ENCODE measurements at places on chromosomes 7 and 10.
A peak's percentile ranks its signal among the peaks of the same experiment; 100 is the strongest.

- H3K4me1 ChIP-seq = peaks cover 49% of the 10 kb centered on the region
- peak overlapping the region; percentile 88 for H3K27ac ChIP-seq
- no peaks in the 10 kb centered on the region for H3K36me3 ChIP-seq
- DNase-seq = peak; percentile 88
Measured at GRCh38 chr10:132446661-132447445, 49.9 kb downstream of the PWWP2B start.

- H3K27ac ChIP-seq = no peak overlapping the region
- DNase-seq = no peak
- H3K4me3 ChIP-seq = no peak overlapping the region
- no peaks in the 10 kb centered on the region for H3K27me3 ChIP-seq
Measured at GRCh38 chr7:95725205-95725604, 47.1 kb upstream of the DYNC1I1 start.

DNA sequence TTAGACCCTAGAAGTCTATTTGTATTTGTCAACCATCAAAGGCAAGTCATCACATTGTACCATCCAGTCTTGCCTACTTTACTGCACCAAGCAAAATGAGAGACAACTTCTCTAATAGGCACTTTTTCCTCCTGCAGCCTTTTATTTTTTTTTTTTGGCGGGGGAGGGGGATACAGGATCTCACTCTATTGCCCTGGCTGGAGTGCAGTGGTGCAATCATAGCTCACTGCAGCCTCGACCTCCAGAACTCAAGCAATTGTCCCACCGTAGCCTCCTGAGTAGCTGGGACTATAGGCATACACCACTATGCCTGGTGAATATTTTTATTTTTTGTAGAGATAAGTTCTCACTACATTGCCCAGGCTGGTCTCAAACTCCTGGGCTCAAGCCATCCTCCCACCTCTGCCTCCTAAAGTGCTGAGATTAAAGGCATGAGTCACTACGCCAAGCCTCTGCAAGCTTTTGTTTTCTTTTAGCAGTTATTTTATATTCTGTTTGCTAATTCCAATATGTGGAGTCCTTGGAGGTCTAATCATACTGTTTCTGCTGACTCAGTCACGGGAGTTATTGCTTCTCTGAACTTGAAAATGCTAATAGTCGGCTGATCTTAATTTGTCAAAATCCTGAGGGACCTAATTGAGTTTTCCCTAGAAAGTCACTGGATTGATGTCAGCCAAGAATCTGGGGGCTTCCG lies 14.2 kb downstream of the KPNA7 start:
- no peak overlapping the region for H3K27ac ChIP-seq
- no peak overlapping the region for H3K4me3 ChIP-seq
- no peaks in the 10 kb centered on the region for H3K4me1 ChIP-seq
- no peaks in the 10 kb centered on the region for H3K27me3 ChIP-seq
- DNase-seq = no peak
- H3K36me3 ChIP-seq = no peaks in the 10 kb centered on the region

GRCh38 chr7:37493123-37493522 lies 44.5 kb upstream of the ELMO1 start:
- no peaks in the 10 kb centered on the region for H3K27me3 ChIP-seq
- no peaks in the 10 kb centered on the region for H3K4me1 ChIP-seq

DNA sequence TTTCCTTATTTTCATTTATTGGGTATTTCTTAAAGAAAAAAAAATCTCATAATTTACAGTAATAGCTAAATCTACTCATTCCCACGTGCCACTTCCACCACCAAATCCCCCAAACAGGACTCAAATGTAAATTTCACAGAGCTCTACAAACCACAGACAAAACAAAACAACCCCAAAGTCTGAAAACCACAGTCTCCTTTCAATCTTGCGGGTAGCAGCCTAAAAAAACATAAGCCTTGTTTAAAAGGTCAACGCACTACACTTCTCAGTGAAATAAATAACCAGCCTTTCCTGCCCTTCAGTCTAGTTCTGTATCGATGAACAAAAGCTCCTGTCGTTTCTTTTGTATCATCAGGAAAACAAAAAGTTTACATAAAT lies 121.8 kb upstream of the AFAP1L2 start:
- peak overlapping the region; percentile 74 for H3K27ac ChIP-seq
- H3K27me3 ChIP-seq = no peaks in the 10 kb centered on the region
- DNase-seq = no peak
- peak overlapping the region; percentile 49 for H3K4me3 ChIP-seq
- no peaks in the 10 kb centered on the region for H3K36me3 ChIP-seq

DNA sequence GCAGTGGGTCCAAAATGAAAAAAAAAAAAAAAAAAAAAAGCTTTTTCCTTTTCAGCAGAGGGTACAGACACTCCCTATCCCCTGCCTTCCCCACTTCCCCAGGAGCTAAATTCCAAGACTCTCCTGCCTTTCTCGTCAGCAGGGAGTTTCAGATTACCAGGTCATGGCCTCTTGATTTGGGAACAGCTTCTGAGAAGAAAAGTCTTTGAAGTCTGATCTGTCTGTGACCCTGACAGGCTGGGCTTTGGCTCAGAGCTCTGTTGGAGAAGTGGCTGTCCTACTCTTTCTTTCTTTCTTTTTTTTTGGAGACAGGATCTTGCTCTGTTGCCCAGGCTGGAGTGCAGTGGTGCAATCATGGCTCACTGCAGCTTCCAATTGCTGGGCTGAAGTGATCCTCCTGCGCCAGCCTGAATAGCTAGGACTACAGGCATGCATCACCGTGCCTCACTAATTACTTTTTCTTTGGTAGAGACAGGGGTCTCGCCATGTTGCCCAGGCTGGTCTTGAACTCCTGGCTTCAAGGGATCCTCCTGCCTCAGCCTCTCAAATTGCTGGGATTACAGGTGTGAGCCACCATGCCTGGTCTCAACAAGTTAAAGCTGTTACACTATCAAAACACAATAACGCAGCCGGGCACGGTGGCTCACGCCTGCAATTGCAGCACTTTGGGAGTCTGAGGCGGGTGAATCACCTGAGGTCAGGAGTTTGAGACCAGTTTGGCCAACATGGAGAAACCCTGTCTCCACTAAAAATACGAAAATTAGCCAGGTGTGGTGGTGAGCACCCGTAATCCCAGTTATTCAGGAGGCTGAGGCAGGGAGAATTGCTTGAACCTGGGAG lies 59.9 kb downstream of the COL26A1 start:
- H3K36me3 ChIP-seq = no peaks in the 10 kb centered on the region
- H3K27me3 ChIP-seq = peaks cover 3% of the 10 kb centered on the region
- no peak overlapping the region for H3K27ac ChIP-seq
- H3K4me1 ChIP-seq = no peaks in the 10 kb centered on the region
- H3K4me3 ChIP-seq = no peak overlapping the region

Data from lower lobe of right lung (tissue), 2 donors.